Ureter (tissue), 1 donor: ENCODE measurements at places on chromosomes 12 and 14.

DNA sequence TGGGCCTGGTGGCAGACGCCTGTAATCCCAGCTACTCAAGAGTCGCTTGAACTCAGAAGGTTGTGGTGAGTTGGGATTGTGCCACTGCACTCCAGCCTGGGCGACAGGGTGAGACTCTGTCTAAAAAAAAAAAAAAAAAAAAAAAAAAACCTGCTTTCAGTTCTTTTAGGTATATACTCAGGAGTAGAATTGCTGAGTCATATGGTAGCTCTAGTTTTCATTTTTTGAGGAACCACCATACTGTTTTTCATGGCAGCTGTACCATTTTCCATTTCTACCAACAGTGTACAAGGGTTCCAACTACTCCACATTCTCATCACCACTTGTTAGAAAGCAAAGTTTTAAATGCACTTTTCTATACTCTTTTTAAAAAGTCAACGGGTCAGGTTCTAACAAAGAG lies 119.8 kb downstream of the DPF3 start:
- no peak for DNase-seq

DNA sequence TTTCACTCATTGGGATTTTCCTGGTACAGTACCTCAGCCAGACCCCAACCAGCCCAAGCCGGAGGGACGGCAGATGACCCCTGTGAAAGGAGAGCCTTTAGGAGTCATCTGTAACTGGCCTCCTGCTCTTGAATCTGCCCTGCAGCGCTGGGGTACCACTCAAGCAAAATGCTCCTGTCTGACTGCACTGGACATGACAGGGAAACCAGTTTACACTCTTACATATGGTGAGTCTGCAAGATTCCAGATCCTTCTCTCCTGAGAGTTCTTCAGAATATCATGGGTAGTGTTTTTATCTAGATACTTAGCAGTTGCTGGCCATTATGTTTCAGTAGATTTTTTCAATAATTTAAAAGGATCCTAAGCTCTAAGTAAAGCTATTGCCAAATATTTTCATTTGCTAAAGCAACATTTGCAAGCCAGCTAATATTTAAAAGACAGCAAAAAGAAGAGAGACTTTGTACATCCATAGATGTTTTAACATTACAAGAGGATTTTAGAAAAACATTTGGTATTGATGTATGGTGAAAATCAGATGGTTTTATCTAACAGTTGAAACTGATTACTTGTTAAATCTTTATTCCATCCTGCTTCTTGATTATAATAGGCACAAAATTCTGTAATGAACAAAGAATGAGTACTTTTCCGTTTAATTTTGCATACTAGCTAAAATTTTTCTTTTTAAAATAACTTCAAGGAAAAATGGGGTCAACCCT lies 85.1 kb upstream of the ATF1 start:
- no peak for DNase-seq

DNA sequence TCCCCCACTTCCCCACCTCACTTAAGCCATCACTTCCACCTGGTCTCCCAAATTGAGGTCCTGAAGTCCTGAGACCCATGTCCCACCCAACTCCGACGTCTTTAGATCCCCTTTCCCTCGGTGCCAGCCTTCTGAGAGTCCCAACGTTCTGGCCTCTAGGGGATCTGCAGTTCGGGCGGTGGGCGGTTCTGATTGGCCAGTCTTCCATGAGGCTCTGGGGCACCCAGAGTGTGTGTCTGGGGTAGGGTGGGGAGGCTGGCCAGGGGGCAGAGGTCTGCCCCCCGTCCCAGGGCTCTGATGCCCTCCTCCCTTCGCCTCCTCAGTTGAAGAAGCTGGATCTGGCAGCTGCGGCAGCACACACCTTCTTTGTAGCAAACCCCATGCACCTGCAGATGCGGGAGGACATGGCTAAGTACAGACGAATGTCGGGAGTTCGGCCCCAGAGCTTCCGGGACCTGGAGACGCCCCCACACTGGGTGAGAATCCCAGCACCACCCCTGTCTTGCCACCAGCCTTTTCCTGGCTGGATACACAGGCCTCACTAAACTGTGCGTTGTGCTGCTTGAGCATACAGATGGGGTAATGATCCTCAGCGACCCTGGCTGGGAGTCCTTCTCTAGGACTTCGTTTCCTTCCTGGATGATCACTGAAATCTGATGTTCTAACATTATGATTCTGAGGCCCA lies 1.5 kb downstream of the P3H3 start:
- no peak for DNase-seq

- DNase-seq = no peak
These were observed 17.3 kb upstream of the DNAH10 start for GRCh38 chr12:123744836-123745235.

DNA sequence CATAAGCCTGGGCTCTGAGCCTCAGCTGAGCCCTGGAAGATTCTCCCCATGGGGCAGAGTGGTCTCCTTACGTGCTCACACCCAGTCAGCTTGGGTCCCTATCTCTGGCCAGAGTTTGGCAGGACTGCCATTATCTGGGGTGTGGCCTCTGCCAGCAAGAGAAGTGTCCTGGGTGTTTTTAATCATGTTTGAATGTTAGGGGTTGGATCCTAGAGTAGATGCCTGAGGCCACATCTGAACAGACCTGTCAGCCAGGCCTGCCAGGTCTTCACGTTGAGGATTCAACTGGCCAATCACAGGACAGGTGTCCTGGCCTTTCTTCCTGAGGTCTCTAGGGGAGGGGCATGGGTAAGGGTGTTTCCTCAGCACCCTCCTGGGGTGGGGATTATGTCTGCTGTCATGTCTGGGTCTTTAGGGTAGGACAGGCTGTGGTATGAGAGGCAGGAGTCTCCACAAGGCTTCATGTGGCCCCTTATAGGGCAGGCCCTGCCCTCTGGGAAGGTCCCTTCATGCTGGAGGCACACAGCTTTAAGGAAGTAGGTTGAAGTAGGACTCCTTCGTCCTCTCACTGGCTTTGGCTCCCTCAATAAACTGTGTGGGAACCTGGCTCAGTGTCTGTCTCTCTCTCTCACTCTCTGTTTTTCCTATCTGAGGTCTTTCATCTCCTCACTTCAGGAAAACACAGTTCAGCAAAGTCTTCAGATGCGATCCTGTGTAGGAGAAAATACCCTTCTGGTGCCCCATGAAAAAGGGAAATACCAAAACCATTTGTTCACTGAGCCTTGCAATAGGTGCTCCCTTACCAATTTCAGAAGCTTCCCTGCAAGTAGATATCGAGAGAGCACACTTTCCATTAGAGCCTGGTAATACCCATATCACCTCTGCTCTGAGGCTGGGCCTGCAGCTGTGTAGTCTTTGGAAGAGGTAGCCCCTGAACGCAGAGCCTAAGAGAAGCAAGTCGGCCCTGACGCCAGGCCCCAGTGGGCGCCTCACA lies 6.7 kb upstream of the FITM1 start:
- DNase-seq = no peak

DNA sequence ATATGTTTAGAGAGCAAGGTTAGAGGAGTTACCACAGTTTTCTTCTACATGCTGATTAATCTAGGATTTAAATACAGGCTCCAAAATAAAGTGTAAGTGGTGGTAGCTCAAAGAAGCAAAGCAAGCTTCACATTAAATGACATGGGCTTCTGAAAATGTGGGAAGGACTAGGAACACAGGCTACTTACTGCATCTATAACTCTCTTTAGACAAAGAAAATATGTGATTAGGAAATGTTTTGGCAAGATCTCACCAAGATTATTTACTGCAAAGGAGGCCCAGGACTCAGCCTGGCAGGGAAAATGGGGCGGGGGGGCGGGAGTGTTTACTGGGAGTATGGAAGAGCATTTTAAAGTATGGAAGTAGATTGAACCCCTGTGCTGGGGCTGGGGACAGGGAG lies 39.4 kb downstream of the ETV6 start:
- no peak for DNase-seq

DNA sequence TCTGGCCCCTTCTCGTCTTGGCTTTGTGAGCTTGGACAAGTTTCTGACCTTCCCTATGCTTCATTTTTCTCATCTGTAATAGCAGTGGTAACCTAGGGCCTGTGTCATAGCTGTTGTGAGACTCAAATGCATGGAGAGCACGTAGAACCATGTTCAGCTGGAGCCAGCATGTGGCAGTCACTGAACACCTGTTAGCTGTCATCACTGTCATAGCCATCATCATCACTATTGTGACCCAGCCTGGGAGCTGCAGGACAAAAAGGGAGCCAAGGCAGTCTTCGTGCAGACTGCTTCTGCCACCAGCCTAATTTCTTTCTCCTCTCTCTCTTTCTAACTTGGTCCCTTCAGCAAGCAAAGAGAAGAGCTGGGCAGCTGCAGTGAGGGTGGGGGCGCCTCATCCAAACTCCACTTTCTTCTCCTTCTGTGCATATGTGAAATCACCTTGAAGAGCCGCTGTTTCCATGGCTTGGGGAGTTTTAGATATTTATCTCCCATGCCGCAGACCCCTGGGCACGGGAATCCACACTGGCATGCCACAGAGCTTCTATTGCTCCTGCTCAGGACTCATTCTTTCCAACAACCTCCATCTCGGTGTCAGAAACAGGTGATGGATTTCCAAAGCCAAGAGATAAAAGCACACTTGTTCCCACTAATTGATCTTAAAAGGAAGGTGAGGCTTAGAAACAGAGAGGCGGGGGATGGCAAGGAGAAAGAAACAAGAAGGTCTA lies 87.0 kb downstream of the SRRM4 start:
- DNase-seq = no peak

GRCh38 chr14:44030831-44031383 lies 476.2 kb downstream of the FSCB start:
- no peak for DNase-seq

DNA sequence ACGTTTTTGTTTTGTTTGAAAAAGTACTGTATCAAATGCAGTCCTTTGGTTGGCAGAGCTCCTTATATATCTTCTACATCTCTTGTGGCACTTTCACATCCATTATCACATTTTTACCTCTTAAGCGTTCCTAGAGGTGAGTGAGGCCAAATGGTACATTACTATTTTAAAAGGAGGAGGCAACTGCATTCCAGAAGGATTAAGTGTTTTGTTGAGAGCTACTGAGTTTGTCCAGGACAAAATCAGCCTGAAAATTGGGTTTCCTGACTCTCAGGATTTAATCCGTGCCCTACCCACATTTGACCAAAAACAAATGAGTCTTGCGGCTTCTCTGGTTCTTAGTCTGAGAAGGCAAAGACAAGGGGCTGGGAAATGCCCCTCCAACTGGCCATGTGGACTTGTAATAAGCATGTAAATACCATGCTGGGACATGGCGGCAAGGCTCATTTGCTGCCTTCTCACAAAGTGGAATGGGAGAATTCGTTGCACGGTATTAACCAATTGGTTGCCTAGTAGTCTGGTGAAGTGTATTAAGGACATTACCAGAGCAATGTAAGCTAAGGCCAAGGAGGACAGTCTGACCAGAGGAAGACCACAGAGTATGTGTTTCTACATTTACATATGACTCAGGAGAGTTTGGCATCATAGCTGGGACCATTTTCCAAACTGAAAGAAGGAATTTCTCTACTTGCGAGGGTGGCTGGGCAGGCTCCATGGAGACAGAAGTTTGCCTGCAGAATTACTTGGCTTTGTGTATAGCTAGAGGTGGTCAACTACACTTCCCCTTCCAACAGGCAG lies 175.8 kb upstream of the PLXNC1 start:
- no peak for DNase-seq

GRCh38 chr12:120992989-120993388 lies 14.6 kb downstream of the HNF1A start:
- no peak for DNase-seq

DNA sequence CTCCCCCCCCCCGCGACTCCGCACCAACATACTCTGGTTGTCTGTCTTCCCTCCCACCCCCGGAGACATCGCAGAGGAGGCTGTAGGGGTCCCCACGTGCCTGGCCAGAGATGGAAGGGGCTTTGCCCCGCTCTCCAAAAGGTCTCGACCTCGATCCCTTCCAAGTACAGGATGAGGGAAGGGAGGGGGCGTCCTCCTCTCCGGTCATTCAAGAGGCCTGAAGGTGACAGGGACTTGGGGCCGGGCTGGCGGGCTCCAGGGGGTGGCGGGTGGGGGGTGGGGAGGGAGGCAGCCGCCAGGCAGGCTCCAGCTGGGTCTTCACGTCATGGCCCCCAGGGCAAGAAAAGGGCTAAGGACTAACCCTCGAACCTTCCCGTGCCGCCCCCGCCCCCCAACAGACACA lies 15.1 kb downstream of the TBX3 start:
- peak; percentile 56 for DNase-seq

DNA sequence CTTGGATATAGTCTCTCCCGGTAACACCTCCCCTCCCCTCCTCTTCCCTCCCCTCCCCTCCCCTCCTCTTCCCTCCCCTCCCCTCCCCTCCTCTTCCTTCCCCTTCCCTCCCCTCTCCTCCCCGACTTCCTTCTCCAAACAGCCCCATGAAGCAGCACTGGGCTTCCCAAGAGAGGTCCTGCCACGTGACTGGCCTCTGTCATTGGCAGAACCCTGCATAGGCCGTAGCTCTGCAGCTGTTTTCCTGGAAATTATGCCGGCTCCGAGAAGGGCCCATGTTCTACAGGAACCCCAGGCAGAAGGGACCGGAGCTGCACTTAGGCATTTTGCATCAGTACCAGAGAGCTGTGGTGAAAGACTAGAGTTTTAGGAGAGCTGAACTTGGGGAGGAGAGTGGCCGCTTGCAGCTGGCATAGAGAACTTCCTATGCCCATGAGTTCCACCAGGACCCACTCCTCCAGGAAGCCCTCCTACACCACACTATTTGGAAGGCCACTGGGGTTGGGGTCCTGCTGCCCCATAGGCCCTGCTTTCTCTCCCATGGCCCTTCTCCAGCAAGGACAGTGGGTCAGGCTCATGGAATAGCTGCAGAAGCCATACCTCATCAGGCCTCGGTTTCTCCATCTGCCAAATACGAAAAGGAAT lies 5.1 kb upstream of the TNFAIP2 start:
- DNase-seq = no peak

DNA sequence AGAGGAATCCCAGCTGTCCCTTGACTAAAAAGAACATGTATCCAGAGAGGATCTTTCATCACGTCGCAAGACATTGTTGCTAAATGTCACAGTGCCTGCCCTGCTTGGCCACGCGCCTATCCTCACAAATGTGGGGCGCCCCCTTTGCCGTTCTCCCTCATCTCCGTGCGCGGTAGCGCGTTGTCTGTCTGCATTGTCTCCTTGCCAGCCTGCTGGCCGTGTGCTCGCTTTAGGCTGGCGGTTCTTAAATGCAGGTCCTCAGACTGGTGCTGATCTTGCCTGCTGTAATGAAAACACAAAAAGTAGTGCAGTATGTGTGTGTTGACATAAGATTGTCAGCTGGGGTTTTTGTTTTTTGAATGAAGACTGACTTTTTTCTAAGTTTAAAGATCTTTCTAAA lies 198.2 kb upstream of the RGS6 start:
- DNase-seq = no peak
